ENCODE measurements at places on chromosomes 16 and 17.

- no peak for DNase-seq
Measured at GRCh38 chr17:57236686-57237299, 19.5 kb upstream of the MSI2 start.

- DNase-seq: peak; percentile 14
Measured at GRCh38 chr16:84144209-84144858, 643 bp downstream of the HSDL1 start.

- no peak for DNase-seq
Measured at GRCh38 chr16:6643080-6643686, 689.5 kb upstream of the RBFOX1 start.

- DNase-seq: no peak
Measured at GRCh38 chr16:67674851-67675578, 8.4 kb downstream of the C16orf86 start.

- no peak for DNase-seq
Measured at GRCh38 chr16:78900044-78900811, 700.3 kb downstream of the MAF start.

DNA sequence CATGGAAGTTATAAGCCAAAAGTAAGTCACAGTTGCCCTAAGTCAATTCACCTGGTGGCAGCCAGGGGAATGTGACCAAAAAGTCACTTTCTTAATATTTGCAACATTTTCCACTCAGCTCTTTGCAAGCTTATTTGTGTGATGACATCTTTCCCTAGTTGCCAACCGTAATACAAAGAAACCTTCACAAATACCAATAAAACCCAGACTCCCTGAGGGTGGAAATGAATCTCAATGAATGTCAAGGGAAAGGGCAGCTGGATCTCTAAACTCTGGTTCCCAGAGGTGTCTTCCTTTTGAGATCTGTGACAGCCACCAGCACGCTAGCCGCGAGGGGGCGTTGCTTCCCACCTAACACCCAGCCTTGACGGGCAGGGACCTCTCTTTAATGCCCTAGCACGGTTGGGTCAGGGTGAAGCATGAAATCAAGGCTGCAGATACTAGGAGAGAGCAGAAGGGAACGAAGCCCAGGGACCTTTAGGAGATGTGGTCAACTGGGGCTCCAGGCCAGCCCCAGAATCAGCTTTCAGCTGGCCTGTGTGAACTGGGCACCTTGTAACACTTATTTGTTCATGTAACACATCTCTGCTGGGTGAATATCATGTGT, 82.2 kb downstream of the CMC2 start:
- peak; percentile 16 for DNase-seq

DNA sequence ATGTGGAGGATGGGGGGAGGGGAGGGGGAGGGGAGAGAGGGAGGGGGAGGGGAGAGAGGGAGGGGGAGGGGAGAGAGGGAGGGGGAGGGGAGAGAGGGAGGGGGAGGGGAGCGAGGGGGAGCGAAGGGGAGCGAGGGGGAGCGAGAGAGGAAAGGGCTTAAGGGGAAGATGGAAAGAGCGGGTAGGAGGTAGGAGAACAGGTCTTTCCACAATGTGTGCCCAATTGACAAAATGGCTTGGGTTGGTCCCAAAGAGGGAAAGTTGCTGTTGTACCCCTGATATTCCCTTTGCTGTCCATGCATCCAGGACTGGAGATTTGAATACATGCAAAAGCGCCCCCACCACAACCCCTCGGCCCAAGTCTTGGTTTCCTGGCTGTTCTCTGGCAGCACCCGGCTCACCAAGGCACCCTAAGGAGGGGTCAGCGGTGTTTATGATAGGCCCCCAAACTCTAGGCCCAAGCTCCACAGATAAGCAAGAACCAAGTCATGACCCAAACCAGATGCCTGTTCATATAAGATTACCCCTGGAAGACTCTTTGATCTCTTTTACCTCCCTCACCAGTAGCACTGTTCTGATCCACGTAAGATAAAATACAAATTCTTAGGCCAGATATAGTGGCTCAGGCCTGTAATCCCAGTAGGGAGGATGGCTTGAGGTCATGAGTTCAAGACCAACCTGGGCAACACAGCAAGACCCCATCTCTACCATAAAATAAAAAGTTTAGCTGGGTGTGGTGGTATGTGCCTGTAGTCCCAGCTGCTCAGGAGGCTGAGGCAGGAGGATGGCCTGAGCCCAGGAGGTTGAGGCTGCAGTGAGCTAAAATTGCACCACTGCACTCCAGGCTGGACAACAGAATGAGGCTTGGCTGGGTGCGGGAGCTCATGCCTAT, 119.6 kb downstream of the ZFHX3 start:
- DNase-seq: no peak

- no peak for DNase-seq
Measured at GRCh38 chr16:67884684-67885083, at the start of gene NRN1L. NRN1L (plus strand) TSS chr16:67884885; CDS start chr16:67884904, 19 bp downstream.

- DNase-seq: no peak
Measured at GRCh38 chr16:80161799-80162739, 378.7 kb upstream of the DYNLRB2 start.

- DNase-seq: no peak
Measured at GRCh38 chr17:44258811-44259351, 9.1 kb downstream of the SLC4A1 start.
